ENCODE measurements at places on chromosomes 5 and 9.

DNA sequence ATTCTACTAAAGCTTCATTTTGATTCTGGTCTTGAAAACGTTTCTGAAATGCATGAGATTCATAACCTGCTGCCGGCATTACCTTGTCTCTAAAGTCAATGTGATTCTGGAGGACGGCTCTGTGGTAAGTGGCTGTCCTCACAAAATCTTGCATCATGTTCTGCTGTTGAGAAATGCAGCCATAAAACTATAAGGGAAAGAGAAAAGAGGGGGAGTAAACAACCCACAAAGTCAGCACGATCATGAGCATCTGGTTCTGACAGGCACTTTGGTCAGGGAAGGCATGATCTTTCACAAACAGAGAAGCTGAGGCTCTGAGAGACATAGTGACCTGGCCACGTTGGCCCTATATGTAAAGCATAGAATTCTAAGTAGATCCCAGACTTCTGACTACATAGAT is 168.9 kb upstream of the PUM3 start:
- ATAC-seq = no peak

DNA sequence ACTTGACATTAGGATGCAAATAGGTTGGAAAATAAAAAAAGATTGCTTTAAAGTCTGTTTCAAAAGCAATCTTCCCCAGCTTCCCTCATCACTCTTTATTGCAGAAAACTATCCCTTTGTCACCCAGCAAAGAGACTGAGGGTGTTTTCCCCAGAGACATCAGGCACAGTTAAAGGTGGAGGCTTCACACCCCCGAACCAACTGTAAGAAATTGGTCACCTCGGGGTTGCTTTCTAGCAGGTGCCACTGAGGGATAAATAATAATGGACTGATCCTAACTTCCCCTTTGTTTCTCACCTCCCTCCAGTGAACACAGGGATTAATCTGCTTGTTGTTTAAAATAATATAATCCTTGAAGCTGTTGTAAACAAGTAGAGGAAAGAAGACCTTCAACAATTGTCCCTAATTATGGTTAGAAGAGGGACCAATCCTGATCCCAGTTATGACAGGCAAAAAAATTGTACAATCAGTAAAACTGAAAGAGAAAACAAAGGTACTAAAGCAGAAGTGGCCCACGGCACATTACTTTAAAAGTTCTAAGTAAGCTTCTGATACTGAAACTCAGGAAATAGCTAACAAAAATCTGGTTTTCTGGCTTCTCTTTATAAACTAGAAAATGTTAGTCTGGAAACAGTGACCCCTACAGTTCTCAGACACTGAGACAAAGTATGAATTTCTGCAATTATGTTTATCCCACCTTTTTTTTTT is 6.6 kb upstream of the PCSK1 start:
- ATAC-seq = no peak

- ATAC-seq = no peak
Observed at GRCh38 chr5:125415126-125415525, 668.7 kb upstream of the ZNF608 start.

GRCh38 chr9:3586066-3586465 is 60.3 kb upstream of the RFX3 start:
- ATAC-seq = no peak

DNA sequence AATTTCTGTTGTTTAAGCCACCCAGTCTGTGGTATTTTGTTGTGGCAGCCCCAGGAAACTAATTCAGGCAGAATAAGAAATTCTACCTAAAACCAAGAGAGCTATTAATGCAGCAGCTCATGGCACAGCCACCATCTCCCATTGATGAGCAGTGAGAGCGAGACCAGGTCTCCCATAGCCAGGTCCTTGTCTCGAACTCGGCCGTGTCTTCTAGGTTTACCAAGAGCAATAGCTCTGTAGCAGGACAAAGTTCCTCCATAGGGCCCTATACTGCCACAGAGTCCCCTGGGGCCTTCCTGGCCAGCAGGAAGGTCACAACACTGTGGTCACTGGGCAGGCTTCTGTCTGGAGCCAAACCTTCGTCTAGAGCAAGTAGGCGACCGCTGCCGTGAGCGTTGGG is 34.5 kb upstream of the TJP2 start:
- ATAC-seq = no peak

- ATAC-seq = no peak
Observed at GRCh38 chr9:136512651-136513071, 29.8 kb upstream of the SEC16A start.

DNA sequence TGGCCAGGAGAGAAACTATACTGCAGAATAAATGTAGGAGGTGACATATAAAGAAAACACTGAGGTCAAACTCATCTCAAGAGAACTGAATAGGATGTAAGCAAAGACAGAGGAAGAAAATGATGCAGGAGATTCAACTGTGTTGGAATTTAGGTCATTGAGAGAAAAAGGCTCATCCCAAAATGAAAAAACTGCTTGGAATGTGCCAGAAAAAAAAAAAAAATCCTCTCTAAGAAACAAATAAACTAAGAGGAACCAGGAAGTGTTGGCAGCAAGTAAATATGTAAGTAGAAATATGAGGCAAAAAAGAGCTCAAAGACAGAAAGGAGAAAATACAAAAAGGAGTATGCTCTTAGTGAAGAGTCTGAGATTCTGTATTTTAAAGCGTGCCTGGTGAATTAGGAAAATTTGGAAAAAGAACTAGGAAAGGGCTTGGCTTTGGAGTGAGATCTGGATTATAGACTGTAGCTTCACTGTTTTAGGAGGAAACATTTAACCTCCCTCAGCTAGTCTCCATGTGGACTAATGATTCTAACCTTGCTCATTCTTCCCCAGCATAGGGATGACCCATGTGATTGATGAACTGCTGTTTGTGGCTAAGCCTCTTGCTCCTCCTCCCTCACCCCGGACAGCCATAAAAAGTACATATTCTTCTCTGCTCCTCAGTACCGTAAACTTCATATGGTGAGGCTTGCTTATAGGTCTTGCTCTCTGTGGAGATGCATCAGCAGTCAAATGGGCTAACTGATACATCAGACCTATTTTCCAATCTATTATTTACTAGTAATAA is 185.6 kb upstream of the POU5F2 start:
- no peak for ATAC-seq

- no peak for ATAC-seq
Observed at GRCh38 chr5:177431317-177432142, 5.1 kb downstream of the GRK6 start.

- ATAC-seq = no peak
Observed at GRCh38 chr9:36816371-36816770, 217.7 kb downstream of the PAX5 start.

GRCh38 chr9:116686693-116687073 is 422 bp upstream of the TRIM32 start:
- peak; percentile 37 for ATAC-seq

- ATAC-seq = no peak
Observed at GRCh38 chr5:138603249-138603920, 28.2 kb upstream of the HSPA9 start.

DNA sequence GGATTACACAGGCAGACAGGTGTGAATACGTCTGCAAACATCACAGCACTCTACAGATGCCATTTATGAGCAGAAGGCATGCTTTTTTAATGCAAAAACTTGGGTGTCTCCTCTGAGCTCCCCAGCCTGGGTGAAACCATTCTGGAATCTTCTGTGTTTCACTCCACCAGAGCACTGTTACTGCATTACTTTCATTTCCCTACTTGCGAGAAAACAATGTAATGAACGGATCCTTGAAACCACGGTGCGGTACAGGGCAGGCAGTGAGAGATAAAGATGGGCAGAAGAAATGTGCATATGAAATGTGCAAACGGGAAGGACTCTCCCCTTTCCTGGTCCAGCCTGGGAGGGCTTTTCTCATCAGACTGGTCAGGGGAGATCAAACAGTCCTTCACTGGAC is 584.3 kb upstream of the KLF4 start:
- no peak for ATAC-seq

- no peak for ATAC-seq
Observed at GRCh38 chr5:28066856-28067255, 1028.5 kb upstream of the CDH9 start.

DNA sequence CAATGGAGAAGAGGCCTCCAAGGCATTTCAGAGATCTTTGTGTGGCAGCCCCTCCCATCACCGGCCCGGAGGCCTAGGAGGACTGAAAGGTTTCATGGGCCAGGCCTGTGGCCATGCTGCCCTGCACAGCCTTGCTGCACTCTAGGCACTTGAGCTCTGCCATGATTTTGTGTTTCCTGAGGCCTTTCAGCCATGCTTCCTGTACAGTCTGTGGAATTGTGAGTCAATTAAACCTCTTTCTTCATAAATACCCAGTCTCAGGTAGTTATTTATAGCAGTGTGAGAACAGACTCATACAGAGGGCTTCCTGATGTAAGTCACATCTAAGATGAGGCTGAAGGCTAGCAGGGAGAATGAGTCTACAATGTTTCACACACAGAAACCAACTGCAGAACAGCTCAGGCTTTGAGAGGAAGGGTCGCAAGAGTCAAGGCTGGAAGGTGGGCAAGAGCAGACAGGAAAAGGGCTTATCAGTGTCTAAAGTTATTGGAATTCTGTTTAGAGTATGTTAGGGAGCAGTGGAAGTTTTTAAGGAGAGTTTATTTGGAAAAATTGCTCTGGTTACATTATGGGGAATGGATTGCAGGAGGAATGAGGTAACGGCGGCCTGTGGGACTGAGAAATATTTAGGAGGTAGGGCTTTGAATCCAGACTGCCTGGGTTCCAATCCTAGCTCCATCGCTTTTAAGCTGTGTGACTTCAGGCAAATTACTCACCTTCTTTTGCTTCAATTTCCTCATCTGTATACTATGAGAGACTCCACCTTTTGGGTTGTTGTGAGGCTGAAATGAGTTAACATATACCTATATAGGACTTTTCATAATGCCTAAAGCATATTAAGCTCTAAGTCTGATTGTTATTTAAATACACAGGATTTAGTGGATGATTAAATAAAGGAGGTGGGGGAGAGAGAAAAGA is 291.2 kb downstream of the CWC27 start:
- no peak for ATAC-seq

- ATAC-seq = peak; percentile 49
Observed at GRCh38 chr5:122774519-122774860, 390 bp upstream of the SNX2 start.

GRCh38 chr9:113151696-113152630 is 1.2 kb downstream of the SLC31A2 start:
- no peak for ATAC-seq

DNA sequence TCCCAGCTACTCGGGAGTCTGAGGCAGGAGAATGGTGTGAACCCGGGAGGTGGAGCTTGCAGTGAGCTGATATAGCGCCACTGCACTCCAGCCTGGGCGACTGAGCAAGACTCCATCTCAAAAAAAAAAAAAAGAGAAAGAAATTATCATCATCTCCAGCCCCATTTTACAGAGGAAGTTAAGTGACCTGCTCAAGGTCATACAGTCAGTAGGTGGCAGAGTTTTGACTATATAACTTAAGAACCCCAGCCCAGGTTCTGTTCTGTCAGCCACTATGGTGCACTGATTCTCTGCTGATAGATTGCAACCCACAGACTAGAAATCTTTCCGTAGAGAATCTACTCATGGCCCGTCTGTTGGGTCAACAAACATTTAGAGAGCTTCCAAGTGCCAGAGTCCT is 25.7 kb upstream of the DENND1A start:
- ATAC-seq = no peak

DNA sequence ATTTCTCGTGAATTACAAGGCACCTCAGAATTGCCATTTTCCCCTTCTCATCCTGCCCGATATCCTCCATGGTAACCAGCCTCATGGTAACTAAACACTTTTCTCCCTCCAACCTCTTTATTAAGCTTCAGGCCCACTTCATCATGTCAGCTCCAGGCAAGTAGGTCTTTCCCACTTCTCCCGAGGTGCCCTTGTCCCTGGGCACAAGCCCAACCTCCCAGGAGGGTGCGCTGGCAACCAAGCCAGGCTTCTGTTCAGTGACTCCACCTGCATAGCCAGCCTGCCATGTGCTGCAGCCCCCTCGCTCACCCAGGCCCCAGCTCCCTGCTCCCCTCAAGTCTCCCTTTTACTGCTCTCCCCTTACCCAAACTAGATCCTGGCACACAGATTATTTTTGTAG is 47.4 kb upstream of the AFAP1L1 start:
- no peak for ATAC-seq

- no peak for ATAC-seq
Observed at GRCh38 chr5:80714570-80715298, 60.0 kb upstream of the DHFR start.

DNA sequence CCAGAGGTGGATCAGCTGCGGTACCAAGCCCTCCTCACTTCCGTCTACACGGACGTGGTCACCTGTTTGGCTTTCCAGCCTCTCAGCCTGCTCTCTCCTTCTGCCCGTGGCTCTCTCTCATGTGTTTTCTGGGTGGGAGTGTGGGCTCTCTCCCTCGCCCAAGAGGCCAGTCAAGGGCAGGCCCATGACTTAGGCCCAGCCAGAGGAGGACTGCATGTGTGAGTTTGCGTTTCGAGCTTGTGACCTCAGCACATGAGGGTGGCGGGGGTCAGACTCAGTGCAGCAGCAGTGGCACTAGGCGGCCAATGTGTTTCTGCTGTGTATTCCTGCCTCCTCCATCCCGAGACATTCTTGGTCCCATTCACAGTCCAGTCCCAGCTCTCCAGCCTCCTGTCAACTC is 82.5 kb upstream of the SMIM23 start:
- no peak for ATAC-seq

DNA sequence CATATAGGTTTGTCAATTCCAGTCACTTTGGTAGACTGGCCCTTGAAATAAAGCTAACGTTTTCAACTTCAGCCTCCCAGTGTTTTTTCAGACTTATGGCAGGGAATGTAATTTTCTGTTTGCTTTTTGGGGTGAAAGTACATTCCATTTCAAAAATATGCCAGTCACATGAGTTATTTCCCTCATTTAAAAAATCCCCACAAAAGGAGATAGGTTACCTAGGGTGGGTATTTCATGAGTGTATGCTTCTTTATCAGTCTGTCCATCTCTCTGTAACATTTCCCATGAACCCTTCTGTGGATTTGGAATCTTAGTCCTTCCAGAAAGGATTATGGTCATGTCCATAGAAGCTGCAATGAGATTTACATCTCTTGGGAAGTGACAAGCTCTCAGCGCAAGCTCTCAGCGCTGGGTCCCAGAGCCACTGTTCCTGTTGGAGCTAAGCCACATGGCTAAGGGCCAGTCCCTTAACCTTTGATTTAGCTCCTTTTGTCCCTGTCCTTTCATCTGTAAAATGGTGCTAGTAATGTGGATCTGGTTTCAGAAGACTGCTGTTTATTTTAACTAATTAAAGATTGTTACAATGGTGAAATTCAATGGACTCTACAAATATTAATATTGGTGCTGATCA is 294.9 kb downstream of the NR3C1 start:
- ATAC-seq = no peak

DNA sequence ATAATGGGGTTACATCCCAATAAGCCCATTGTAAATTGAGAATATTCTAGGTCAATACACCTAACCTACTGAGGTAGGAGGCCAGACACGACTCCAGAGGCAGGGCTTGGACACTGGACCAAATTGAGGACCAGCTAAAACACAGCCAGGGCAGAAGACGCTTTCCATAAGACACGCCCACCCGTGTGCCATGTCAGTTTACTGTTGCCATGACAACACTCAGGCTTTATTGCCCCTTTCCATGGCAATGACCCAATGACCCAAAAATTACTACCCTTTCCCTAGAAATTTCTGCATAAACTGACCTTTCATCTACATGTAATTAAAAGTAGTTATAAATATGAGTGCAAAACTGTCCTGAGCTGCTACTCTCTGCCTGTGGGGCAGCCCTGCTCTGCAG is 31.5 kb downstream of the SLC22A4 start:
- ATAC-seq = no peak

- peak; percentile 24 for ATAC-seq
Observed at GRCh38 chr9:107739601-107740082, 250.1 kb upstream of the KLF4 start.

Measured in gastroesophageal sphincter (tissue), 4 donors.